ENCODE measurements at places on chromosomes 2 and 18.

- DNase-seq: no peak
Measured at GRCh38 chr2:71933467-71934319, 214.0 kb downstream of the CYP26B1 start.

- DNase-seq: no peak
Measured at GRCh38 chr2:152623076-152623740, 94.1 kb downstream of the PRPF40A start.

DNA sequence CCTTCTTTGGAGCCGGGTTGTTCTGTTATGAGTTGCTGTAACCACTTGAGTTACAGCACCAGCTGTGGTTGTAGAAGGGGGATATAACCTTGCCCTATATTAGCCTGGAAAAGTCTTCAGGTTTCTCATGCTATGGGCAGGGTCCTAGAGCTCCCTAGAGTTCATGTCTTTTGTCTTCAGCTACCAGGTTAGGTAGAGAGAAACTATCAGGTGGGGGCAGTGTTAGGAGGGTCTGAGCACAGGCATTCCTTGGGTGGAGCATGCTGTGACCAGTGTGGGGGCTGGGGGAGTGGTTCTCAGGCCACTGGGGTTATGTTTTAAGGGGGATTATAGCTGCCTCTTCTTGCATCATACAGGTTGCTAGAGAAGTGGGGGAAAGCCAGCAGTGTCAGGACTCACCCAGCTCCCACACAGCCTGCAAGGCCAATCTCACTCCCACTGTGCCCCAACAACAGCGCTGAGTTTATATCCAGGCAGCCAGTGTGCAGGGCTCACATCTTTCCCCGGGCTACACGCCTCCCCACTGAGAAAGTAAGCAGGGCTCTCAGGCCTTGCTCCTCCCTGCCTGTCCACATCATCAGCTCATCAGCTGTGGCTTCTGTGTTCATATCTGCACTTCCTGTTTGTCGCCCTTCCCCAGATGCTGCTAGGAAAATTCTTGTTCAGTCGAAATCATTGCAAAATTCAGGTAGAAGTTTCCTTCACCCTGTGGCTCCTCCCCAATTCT is 133.8 kb upstream of the NRXN1 start:
- no peak for DNase-seq

DNA sequence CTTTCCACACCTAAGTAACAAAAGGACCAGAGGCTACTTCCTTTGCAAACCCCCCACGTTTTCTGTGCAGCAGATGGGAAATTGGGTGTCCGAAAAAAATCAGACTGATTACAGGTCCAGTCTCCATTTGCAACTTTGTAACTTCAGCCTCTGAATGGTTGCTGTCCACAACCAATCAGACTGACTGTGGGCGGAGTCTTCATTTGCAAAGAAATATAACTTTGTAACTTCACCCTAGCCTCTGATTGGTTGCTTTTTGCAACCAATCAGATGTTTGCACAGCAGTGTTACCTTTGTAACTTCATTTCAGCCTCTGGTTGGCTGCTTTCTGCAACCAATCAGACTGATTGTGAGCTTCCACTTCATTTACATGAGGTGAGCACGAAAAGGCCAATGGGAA is 27.8 kb upstream of the CACNB4 start:
- no peak for DNase-seq

- DNase-seq: no peak
Measured at GRCh38 chr2:96342085-96342484, 6.5 kb downstream of the NCAPH start.

DNA sequence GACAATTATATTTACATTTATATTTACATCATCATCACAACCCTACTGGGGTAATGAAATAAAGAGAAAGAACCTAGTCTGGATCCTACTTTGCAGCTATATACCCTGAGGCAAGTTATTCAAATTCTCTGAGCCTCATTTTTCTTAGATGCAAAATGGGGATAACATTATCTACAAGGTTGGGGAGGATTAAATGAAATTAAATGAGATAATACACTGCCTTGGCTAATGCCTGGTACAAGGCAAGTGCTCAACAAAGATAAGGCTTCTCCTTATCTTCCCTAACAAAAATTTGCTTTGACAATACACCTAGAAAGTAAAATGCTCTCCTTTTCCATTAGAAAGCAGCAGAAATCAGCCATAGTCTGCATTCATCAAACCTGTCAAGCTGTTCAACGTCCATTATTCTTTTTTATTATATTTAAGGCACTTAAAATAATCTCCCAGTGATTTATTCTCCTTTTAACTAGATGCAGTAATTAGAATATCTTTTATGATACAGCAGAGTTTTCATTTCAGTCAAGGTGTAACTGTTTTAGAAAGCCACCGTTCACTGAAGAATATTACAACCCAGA is 44.8 kb downstream of the TCF4 start:
- DNase-seq: no peak

DNA sequence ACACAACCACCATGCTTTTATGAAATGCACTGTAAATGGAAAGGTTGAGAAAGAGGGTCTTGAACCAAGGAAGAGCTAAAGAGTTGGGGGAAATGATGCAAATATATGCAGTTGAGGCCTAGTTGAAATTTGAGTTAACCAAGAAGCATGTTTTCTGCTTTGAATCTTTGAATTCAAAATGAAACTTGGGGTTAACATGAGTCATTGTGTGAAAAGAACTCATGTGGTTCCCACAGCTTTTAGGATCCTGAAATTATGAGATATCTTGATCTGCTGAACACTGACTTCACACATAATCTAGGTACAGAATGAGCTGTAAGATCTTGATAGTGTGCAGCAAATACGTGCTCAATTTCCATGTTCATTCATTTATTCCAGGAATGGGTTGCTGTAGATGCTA is 422.9 kb upstream of the TRIB2 start:
- DNase-seq: peak; percentile 12

GRCh38 chr2:216951171-216951570 is 91.3 kb upstream of the TNP1 start:
- DNase-seq: no peak

DNA sequence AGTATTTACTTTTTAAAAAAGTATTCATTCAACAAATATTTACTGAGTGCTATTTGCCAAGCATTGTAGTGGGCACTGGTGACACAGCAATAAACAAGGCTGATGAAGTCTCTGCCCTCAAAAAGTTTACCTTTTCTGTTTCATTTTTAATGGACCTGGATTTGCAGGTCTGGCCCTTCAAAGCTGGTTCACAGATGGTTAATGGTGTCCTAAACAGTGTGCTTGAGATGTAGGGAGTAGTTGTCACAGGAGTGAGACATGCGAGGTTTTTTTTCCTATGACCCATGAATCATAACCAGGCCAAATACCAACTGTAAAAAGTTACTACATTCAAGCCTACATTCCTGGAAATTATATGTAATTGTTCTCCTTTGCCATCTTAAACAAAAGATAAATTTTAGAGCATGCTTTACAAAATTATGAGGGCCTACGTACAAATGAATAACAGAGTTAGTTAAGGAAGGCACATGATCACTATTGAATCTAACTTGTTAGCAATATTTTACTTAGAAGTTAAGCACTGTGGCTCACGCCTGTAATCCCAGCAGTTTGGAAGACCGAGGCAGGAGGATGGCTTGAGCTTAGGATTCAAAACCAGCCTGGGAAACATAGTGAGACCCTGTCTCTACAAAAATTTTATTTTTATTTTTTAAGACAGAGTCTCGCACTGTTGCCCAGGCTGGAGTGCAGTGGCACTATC is 223.9 kb downstream of the MBD5 start:
- DNase-seq: no peak

- no peak for DNase-seq
Measured at GRCh38 chr18:78542204-78542603, 437.4 kb upstream of the SALL3 start.

DNA sequence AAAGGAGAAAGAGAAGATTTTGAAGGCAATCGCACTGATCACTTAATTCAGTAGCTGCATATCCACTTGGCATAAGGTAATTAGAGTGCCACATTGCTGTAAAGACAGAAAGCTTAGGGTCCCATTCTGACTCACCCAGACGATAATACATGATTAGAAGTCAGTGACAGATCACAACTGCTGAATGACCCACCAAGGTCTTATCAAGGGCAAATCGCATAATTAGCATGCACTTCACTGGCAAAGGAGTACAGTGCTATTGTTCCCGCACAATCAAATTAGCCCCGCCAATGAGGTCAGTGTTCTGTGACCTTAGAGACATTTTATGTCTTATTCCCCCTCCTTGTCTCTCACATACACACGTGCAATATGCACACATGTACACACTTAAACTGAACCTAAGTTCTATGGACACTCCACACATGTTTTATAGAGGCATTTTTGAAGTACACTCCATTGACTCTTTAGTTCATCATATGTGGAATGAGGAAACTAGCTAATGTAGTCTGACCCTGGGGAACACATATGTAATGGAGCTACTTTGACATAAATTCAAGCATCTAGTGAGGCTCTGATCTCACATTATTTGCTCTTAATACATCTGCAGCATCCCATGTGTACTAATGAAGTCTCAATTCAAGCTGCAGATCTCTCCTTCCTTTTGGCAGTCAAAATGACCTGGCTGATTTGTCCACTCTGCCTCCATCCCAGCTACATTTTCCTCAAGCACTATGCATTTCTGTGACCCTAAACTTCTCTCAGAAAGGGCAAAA is 673.8 kb upstream of the FANCL start:
- DNase-seq: no peak

DNA sequence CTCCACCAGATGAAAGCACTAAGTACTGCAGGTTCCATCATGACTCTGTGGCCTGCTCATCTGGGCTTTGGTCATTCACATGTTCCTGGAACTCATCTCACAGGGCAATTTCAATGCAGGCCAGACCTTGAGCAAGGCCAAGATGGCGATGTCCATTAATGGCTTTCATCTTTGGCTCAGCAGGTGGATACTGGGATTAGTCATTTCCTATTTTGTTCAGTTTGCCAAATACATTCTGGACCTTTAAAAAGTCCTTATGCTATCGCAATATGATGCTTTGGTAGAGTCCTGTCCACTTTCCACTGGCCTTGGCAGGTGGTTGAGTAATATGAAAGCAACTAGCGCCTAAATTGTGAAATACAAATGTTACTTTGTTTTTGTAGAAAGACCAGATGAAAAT is 170.1 kb upstream of the REV1 start:
- no peak for DNase-seq

- peak; percentile 41 for DNase-seq
Measured at GRCh38 chr2:165794536-165794928, 485 bp upstream of the GALNT3 start.

DNA sequence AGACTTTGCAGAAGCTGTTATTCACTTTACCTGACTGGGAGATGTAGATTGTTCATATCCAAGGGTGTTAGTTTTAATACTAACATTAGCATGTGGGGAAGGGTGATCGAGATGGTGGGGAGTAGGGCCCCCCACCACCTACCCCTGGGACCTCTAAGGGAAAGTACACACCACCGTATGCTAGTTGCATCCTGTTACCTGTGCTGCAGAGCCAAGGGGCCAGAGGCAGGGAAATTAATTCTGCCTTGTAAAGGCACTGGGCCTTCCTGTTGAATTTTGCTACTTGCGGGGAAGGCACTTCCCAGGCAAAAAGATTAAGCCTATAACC is 9.0 kb downstream of the STEAP3 start:
- DNase-seq: no peak

DNA sequence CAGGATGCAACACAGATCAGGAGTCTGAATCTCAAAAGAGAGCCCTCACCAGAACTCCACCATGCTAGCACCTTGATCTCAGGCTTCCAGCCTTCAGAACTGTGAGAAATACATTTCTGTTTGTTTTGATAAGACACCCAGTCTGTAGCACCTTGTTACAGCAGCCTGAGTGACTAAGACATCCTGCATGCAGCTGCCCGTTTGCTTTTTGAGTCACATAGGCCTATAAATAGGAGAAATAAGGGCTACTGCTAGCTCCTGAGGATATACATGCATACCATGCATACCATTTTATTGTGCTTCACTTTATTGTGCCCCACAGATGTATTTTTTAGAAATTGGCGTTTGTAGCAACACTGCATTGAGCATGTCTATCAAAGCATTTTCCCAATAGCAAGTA is 337.8 kb downstream of the CDH2 start:
- DNase-seq: no peak

DNA sequence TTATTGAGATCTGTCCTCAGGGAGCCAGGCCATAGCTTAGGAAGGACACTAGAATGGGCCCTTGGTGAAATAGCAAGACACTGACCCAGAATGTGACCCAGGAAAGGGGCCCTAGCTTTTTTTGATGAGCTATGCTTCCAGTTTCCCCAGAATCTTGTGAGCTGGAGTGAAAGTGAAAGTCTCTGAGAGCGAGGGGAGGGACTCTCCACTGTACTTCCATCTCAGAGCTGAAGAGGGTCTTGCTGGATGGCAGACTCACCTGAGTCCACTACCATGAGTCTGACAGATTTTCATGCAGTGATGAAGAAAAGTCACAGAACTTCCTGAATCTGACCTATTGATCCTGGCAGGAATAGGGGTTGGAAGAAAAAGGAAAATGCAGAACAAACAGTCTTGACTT is 3.1 kb downstream of the ARHGAP25 start:
- no peak for DNase-seq

DNA sequence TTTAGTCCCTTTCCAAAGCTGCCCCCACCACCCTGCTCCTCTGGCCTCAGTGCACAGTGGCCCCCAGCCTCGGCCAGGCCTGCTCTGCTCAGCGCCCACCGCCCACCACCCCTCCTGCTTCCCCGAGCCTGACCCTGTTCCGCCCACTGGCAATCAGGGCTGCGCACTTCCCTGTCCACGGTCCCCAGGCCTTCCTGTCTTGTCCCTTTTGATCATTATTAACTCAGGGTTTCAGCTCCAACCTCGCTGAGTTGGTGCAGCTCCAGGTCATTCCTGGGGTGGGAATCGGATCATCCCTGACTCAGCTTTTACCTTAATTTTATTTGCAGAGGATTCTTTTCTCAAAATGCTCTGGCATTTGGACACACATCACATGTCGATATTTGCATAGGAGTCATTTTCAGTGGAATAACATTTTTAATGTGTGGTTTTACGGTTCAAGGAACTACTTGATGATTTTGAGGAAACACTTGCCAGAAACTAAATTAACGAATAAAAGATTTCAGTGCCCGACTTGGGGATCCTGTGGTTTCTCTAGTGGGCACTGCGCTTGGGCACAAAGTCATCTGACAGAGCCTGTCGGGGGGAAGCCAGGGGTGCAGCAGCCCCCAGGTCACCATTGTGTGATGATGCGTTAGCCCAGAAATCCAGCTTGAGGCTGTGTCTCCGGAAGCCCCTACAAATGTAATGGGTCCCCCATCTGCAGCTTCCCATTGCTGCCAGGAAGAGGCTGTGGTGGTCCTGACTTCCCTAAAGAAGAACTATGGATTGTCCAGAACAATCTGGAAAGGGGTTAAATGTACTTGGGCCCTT is 1.0 kb upstream of the ESPNL start:
- DNase-seq: no peak

GRCh38 chr18:77207540-77207939 is 42.1 kb upstream of the GALR1 start:
- DNase-seq: no peak

DNA sequence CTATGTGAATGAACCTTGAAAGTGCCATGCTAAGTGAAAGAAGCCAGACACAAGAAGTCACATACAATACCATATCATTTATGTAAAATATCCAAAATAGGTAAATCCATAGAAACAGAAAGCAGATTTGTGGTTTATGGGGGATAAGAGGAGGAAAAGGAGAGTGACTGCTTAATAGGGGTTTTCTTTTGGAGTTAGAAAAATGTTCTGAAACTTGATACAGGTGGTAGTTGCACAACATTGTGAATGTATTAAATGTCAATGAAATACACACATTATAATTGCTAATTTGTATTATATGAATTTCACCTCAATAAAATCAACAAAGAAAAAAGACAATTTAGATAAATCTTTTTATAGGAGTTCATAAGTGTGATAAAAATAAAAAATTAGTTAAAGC is 37.1 kb downstream of the MEMO1 start:
- DNase-seq: no peak

- DNase-seq: no peak
Measured at GRCh38 chr2:70928366-70928765, 7.3 kb upstream of the ATP6V1B1 start.
